ENCODE measurements at places on chromosomes 12 and 14.
A peak's percentile ranks its signal among the peaks of the same experiment; 100 is the strongest.

- no peak for DNase-seq
These were observed 183.1 kb downstream of the KLHL28 start for GRCh38 chr14:44778604-44779003.

DNA sequence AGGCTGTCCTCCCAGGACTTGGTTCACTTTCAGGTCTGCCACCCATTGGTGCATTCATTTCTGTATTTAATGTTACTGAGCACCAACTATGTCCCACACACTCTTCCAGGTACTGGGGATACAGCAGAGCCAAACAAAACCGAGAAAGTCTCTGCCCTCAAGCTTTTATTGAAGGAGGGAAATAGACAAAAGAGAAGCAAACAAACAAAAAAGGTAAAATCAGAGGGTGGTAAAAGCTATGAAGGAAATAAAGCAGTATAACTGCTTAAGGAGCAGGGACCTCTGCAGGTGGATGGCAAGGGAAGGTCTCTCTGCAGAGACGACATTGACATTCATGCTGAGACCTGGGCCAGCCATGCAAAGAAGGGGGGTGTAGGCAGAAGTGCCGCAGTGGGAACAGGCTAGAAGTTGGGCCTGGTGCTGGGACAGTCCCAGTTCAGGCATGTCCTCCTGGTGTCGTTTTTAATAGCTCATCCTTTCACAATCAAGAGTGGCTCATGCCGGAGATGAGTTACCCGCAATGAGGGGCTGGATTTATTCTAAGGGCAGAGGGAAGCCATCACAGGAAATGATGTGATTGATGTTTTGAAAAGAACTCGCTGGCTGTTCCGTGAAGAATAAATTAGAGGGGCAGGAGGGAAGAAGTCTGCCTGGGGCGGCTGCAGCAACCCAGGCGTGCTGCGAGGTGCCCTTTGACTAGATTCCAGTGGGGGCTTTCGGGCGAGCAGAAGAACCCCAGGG, 72.8 kb downstream of the IRF2BPL start:
- no peak for DNase-seq

DNA sequence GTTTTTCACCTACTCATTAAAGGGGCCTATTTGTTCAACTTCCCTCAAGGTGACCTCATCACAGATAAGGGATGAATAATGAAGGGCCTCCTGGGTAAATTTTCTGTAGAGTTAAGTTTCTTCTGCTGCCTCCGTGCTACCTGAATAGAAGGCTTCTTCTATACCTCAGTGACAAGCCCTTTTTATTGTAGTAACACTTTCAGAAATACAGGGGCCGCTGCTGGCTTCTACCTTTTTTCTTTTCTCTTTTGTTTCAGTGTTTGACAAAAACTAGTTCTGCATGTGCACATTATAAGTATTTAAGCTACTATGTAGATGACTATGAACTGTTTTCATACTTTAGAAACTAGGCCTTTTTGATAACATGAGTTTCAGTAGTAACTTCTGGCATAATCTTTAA, 207.0 kb downstream of the NAV3 start:
- no peak for DNase-seq

GRCh38 chr12:122293081-122293480, 26.8 kb upstream of the VPS33A start:
- no peak for DNase-seq

- DNase-seq: no peak
These were observed 3.7 kb downstream of the ITGA5 start for GRCh38 chr12:54415221-54415929.

DNA sequence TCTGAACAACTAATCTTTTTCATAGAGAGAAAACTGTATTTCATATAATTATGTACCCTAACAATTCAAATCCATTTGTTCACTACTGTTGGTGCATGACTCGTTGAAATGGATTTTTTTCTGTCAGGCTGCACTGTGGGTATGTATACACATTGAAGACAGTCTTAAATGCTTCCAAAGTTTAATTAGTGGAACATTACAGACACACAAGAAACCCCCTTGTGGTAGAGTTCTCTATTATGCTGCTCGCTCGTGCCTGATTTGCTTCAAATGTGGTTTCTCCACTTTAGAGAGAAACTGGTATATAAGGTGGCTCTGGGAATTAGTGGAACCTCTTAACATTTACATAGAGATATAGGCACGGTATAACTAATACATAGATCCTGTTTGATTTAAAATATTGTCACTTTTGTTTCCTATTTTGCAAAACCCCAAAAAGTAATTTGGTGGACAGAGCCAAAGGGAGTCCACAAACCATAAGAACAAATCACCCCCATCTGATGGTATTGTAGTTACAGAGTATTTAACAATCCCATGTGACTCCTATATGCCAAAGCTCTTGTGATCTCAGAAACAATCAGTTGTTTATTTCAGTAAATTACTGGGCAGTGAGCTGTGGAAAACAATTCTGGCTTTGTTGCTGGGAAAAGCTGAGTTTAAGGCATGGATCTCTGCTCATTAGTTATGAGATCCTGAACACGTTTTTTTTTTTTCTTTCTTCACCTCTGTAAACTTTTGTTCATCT, 159.5 kb downstream of the BRMS1L start:
- no peak for DNase-seq

DNA sequence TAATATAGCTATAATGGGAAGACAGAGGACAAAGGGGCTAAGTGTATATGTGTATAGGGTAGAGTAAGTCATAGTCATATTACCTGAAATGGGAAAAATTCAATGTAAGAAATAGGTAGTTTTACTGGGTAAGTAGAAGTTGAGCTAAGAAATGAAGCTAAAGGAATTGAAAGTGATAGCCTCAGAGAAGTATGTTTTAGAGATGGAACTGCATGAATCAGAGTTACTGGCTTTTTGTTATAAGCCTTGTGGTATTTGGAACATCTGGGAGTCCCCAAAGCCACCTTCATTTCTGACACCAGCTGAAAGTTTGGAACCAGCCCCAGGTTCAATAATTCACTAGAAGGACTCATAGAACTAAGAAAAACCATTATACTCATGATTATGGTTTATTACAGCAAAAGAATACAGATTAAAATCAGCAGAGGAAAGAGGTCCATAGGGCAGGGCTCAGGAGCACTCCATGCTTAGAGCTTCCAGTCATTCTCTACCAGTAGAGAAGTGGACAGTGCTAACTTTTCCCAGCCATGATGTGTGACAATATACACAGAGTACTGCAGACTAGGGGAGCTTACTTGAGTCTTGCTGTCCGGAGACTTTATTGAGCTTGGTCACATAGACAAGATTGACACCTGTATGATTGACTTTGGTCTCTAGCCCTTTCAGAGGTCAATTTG, 9.8 kb upstream of the IFNG start:
- no peak for DNase-seq

- peak; percentile 75 for DNase-seq
These were observed at the start of gene ZBTB1 for GRCh38 chr14:64504310-64504896. ZBTB1 (plus strand) TSS chr14:64504770; CDS start chr14:64521505, 16,735 bp downstream.

GRCh38 chr12:112710414-112710813, 81.1 kb upstream of the RPH3A start:
- no peak for DNase-seq

- no peak for DNase-seq
These were observed 129.5 kb downstream of the ETV6 start for GRCh38 chr12:11778713-11779685.

GRCh38 chr12:95318071-95318545, 100.5 kb downstream of the VEZT start:
- DNase-seq: no peak

- no peak for DNase-seq
These were observed 179.8 kb downstream of the DPF3 start for GRCh38 chr14:72714094-72714493.

- DNase-seq: no peak
These were observed 102.8 kb downstream of the PTPRB start for GRCh38 chr12:70534466-70534865.

DNA sequence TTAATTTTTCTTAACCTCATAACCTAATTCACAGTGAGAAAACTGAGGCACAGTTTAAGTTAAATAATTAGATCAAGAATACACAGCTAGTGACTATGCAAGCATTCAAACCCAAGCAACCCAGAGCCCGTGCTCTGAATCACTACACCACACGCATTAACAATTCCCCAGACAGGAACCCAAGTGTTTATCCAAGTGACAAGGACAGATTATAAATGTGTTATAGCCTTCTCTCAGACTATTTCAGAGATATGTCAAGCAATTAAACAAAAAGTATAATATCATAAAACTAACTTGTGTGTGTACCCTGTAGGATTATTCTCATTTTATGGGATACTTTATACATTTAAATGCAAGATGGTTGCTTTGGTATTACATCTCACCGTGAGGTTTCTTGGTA, 43.8 kb downstream of the MED13L start:
- no peak for DNase-seq

- DNase-seq: no peak
These were observed 55.9 kb downstream of the WSCD2 start for GRCh38 chr12:108185002-108185401.

DNA sequence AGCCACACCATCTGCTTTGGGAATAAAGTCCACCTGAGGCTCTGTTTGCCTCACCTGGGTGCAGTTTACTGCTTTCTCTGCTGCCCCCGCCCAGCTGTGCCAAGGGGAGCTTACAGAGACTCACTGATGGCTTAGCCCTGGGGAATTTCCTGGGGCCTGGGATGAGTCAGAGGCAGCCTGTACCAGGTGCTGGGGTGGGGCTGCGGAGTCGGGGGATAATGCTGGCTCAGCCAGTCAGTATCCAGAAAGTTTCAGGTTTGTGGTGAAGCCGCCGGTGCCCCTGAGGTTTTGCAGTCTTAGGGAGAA, 22.3 kb downstream of the PLEKHG3 start:
- no peak for DNase-seq

DNA sequence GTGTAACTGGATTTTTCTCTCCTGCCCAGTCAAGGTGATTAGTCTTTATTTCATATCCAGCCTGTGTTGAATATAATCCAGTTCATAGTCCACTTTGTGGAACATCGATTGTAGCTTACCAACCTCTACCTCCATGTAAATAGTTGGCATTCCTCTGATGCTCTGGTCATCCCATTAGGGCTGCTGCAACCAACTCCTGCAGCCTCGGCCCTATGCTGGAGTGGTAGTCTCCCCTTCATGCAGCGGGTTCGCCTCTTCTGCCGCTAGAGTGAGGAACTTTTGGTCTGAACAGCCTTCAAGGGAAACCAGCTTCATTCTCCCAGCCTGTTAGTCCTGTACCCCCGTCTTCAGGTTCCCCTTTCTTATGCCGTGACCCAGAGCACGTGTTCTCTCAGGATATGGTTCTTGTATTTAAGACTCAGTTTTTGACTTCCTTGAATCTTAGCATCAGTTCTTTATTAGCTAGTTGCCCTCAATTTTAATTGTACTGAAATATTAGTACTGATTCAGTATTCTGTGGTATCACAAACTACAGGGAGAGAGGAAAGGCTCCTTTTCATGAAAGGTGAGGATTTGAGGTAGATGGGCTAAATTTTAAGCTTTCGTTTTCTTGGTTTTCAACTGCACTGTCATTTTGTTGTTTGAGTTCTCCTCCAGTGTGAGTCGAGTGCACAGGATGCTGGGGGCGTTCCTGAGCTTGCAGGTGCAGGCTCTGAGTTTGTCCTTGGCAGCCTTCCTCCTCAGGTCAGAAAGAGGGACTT, 33.2 kb downstream of the ZNF664 start:
- DNase-seq: no peak

GRCh38 chr12:108530161-108530560, 15.1 kb downstream of the FICD start:
- DNase-seq: no peak

DNA sequence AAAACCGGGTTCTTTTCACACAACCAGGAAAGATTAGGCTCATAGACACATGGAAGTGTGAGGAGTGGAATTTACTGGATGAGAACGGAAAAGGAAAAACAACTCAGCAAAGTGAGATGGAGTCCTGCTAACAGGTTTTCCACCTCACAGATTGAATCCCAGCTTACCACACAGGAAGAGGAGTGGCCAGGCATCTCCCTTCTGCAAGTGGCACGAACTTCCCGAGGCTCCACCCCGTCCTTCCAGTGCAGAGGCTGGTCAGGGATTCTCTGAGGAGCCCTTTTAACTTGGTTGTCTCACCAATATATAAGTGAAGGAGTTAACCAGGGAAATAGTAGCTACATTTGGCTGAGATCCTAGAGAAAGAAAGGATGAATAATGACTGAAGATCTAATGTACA, 102.8 kb downstream of the SCAF11 start:
- no peak for DNase-seq

DNA sequence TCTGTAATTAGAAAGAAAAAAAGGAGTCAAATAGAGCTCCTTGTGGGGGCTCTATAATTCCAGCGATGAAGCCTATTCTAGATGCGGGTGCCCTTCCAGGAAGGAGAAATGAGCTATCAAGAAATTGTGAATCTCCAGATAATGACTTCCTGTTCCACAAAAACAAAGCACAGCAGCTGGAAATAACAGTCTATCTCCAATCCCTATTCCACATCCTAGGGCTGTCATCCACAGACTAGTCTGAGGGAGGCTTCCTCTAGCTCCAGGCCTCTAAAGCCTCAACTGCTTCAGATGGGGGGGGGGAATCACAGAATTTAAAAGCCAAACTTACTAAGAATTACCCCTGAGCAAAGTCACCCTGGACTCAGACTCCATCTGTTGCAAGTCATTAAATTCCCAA, 77.4 kb upstream of the GTF2A1 start:
- DNase-seq: no peak

DNA sequence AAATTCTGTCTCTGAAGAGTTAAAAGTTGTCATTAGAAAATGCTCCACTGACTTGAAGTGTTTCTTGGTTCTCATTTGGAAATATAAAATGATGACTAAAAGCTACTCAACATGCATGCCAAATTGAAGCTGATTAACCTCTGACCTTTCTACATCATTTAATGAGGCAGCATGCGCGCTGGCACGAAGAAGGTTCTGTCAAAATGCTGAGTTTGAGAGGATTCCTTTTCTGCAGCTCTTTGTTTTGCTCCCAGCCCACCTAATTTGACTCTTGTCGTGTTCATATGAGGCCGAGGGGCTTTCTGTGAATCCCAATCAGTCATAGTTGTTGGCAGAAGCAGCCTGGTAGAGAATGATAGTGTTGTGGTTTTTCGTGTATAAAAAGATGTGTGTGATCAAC, 153.4 kb downstream of the BRMS1L start:
- no peak for DNase-seq
